ENCODE measurements at places on chromosomes 12 and 14. TPM values are rescaled to one million over a fixed set of nuclear protein-coding genes. Genes with fewer than 3 reads are reported as not detected.

GRCh38 chr12:509500-509899, 49.8 kb downstream of the B4GALNT3 start:
- DNase-seq: peak; percentile 28
- no peak overlapping the region for H3K27ac ChIP-seq
- no peaks in the 10 kb centered on the region for H3K27me3 ChIP-seq
- no peaks in the 10 kb centered on the region for H3K36me3 ChIP-seq
- H3K4me3 ChIP-seq: no peak overlapping the region

- no peaks in the 10 kb centered on the region for H3K36me3 ChIP-seq
- DNase-seq: no peak
- H3K4me1 ChIP-seq: peaks cover 16% of the 10 kb centered on the region
- H3K4me3 ChIP-seq: no peak overlapping the region
Observed at GRCh38 chr12:26058308-26058707, 66.5 kb downstream of the BHLHE41 start.

- H3K27me3 ChIP-seq: no peaks in the 10 kb centered on the region
- H3K36me3 ChIP-seq: no peaks in the 10 kb centered on the region
- H3K4me3 ChIP-seq: no peak overlapping the region
Observed at GRCh38 chr14:32426028-32426427, 96.9 kb downstream of the AKAP6 start.

Gene TAS2R46
- total RNA-seq: 5.1 TPM

- no peaks in the 10 kb centered on the region for H3K27me3 ChIP-seq
- peaks cover 50% of the 10 kb centered on the region for H3K4me1 ChIP-seq
- H3K27ac ChIP-seq: no peak overlapping the region
- peaks cover 7% of the 10 kb centered on the region for H3K36me3 ChIP-seq
Observed at GRCh38 chr12:123998344-123998990, 25.5 kb downstream of the ZNF664 start.

DNA sequence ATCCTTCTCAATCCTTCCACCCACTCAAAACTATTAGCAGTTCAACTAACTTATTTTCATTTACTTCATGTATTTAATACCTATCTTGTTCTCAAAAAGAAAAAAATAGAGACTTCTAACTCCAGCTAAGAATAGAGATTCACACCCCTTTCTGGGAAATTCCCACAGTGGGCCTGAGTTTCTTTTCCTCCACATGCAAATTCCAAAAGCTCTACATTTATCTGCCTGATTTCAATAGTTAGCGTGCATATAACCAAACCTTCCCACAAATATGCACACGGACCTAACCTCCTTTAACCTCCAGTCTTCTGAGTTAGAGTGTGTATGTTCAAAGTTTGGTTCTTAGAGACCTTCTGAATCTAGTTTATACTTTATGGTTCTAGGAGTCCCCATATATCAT, 62.5 kb downstream of the GRIN2B start:
- H3K27ac ChIP-seq: no peak overlapping the region
- no peak for DNase-seq
- H3K27me3 ChIP-seq: no peaks in the 10 kb centered on the region
- no peak overlapping the region for H3K4me3 ChIP-seq
- H3K36me3 ChIP-seq: no peaks in the 10 kb centered on the region
- H3K4me1 ChIP-seq: no peaks in the 10 kb centered on the region

DNA sequence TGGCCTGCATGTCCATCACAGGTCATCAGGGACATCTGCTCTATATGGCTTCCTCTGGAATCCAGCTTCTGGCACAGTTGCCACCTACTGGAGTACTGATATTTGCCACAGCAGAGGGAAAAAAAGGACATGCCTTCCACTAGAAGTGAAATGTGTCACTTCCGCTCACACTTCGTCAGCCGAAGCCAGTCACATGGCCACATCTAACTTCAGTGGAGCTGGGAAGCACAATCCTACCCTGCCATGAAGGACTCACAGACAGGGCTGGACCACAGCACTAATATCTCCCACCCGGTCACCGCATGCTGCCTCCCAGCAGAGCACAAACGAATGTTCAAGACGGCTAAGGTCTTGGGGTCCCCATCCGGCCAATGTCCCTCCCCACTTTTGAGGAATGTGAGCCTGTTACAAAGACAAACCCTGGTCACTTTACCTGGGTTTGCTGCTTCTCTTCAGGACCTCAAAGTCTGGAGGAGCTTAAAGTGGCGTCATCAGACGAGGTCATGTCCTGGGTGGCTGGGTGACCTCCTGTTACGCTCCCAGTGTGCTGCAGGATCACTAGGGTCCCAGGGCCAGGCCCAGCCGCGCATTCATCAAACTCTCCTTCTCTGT, 98.6 kb downstream of the GCH1 start:
- peaks cover 6% of the 10 kb centered on the region for H3K4me1 ChIP-seq
- no peaks in the 10 kb centered on the region for H3K27me3 ChIP-seq

DNA sequence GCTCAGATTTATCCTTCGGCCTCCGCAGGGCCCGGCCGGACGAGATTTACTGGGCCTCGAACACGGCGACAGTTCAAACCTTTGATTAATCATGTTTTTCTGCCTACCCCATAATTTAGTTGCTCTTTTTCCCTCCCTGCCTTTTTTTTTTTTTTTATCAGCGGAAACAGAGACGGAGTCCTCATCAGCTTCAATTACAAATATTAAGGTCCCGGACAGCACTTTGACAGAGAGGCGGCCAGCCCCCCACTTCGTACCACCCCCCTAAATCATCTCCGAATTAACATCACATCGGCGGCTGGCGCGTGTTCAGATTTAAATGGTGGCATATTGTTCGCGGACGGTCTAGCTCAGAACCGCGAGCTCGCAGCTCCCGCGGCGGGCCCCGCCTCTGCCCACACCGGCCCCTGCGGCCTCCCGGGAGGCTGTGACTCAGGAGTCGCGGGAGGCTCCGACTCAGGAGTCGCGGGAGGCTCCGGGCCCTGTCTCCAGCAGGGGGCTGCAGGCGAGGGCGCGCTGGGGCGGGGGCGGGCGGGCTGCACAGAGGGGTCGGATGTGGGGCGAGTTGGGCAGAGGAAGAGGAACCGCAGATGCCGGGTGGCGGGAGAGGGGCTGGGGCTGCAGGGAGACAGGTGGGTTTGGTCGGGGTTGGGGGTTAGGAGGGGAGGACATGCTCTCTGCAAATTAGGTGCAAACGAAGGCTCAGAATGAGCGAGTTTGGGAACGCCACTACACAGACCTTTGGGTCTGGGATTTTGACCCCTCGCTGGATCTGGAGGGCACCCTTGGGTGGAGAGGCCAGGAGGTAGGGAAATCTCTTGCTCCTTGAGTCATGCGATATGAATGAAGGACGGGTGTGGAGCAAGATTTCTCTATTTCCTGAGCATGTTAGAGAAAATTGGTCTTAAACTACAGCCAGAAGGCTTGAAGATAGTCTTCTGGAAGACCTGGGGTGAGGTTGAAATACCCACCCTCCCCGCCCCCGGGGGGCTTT, 19.6 kb upstream of the ATP5MC2 start:
- no peak overlapping the region for H3K27ac ChIP-seq
- H3K36me3 ChIP-seq: no peaks in the 10 kb centered on the region

GRCh38 chr12:2334271-2334670, 281.5 kb downstream of the CACNA1C start:
- no peak overlapping the region for H3K27ac ChIP-seq
- H3K4me1 ChIP-seq: peaks cover 29% of the 10 kb centered on the region
- H3K27me3 ChIP-seq: no peaks in the 10 kb centered on the region
- no peaks in the 10 kb centered on the region for H3K36me3 ChIP-seq
- no peak overlapping the region for H3K4me3 ChIP-seq
- no peak for DNase-seq

- DNase-seq: no peak
- no peak overlapping the region for H3K27ac ChIP-seq
- H3K36me3 ChIP-seq: no peaks in the 10 kb centered on the region
- no peaks in the 10 kb centered on the region for H3K27me3 ChIP-seq
- H3K4me3 ChIP-seq: no peak overlapping the region
- no peaks in the 10 kb centered on the region for H3K4me1 ChIP-seq
Observed at GRCh38 chr12:25926536-25926935, 31.9 kb upstream of the RASSF8 start.

GRCh38 chr14:28284546-28285300, 481.9 kb upstream of the FOXG1 start:
- H3K4me1 ChIP-seq: no peaks in the 10 kb centered on the region

Gene TBX5
- 0.93 TPM for total RNA-seq

GRCh38 chr14:68458840-68459469, 333.9 kb downstream of the ZFP36L1 start:
- peaks cover 25% of the 10 kb centered on the region for H3K4me1 ChIP-seq
- H3K36me3 ChIP-seq: no peaks in the 10 kb centered on the region
- peak overlapping the region; percentile 83 for H3K27ac ChIP-seq
- no peaks in the 10 kb centered on the region for H3K27me3 ChIP-seq
- H3K4me3 ChIP-seq: no peak overlapping the region

Gene SDS
- total RNA-seq: 0.33 TPM

GRCh38 chr12:122966743-122967550, 684 bp upstream of the ABCB9 start:
- H3K27ac ChIP-seq: no peak overlapping the region
- DNase-seq: no peak
- H3K4me1 ChIP-seq: peaks cover 18% of the 10 kb centered on the region
- no peaks in the 10 kb centered on the region for H3K36me3 ChIP-seq
- H3K27me3 ChIP-seq: no peaks in the 10 kb centered on the region
- H3K4me3 ChIP-seq: no peak overlapping the region

Gene NUAK1
- 10.7 TPM for total RNA-seq

Gene CIT
- total RNA-seq: 9.1 TPM

Gene CLEC2B
- 7.3 TPM for total RNA-seq
